ENCODE measurements at places on chromosomes 2 and 18.

GRCh38 chr2:221153226-221153625 lies 418.9 kb downstream of the EPHA4 start:
- no peak for DNase-seq

DNA sequence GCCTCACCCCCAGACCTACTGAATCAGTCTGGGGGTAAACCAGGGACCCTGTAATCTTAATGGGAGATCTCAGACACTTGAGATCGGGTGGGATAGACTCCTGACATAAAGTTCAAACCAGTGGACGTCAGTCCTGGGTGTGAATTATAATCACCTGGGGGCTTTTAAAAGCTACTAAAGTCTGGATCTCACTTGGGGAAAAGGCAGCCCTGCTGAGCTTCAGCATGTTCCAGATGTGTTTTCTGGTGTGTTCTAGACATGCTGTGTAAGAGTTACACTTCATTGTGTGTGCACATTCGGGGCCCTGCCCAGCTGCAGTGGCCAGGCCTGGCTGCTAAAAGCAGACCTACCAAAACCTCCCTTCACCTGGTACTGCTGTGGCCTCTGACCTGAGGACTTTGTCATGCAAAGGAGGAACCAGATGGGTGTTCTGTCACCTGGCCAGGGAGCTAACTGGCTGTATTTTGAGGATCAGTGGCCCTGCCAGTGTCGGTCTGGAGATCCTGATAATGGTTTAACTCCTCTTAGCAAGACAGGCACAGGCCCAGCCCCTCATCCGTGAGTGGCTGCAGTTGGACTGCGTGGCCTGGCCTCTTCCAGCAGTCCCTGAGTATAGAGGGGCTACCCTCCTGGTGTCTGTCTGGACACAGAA lies 10.6 kb downstream of the RRM2 start:
- DNase-seq = no peak

DNA sequence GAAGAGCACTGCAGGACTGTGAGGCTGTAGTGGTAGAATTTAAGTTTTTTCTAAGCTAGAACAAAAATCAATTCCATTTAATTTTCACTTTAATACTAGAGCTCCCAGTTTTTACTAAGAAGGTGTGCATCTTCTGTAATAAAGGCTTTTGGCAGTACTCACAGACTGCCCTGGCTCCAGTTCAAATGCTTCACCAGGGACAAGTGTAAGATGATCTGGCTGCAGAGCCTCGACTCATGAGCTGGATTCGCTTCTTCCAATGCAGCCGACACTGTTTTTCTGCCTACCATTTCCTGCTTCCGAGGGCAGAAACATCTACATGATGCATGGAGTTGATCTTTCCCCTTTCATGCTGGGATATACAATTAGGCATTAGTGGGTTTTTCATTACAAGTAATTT lies 87.0 kb downstream of the FARSB start:
- DNase-seq = peak; percentile 87

GRCh38 chr2:30736461-30737325 lies 70.6 kb downstream of the CAPN13 start:
- DNase-seq = no peak

DNA sequence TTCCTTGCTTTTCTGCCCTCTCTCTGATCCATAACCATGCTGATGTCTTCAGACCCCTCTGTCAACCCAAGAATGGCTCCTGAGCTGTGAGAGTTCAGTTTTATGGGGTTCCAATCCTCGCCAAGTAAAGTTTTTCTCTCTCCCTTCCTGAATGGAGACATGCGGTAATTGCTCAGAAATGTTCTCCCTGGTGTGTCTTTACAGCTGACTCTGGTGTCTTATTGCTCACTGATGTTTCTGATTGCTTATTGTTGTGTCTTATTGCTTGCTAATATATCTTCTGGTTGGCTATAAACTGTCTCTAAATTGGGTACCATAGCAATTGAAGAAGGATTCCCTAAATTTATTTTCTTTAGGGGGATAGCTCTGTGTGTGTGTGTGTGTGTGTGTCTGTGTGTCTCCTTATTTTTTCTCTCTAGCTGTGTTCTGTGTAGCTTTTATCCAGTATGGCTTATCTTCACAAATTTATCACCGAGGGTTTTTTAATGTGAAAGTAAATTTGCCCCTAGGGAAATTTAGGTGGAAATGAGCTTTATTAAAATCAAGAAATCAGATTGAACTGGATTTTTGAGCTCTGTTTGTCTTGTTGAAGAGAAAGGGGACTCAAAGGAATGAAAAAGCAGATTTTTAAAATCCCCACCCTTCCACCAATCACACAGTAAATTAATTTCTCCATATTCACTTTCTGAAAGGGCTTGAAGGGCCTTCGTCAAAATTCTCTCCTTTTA lies 19.5 kb downstream of the MGAT5 start:
- DNase-seq = no peak

DNA sequence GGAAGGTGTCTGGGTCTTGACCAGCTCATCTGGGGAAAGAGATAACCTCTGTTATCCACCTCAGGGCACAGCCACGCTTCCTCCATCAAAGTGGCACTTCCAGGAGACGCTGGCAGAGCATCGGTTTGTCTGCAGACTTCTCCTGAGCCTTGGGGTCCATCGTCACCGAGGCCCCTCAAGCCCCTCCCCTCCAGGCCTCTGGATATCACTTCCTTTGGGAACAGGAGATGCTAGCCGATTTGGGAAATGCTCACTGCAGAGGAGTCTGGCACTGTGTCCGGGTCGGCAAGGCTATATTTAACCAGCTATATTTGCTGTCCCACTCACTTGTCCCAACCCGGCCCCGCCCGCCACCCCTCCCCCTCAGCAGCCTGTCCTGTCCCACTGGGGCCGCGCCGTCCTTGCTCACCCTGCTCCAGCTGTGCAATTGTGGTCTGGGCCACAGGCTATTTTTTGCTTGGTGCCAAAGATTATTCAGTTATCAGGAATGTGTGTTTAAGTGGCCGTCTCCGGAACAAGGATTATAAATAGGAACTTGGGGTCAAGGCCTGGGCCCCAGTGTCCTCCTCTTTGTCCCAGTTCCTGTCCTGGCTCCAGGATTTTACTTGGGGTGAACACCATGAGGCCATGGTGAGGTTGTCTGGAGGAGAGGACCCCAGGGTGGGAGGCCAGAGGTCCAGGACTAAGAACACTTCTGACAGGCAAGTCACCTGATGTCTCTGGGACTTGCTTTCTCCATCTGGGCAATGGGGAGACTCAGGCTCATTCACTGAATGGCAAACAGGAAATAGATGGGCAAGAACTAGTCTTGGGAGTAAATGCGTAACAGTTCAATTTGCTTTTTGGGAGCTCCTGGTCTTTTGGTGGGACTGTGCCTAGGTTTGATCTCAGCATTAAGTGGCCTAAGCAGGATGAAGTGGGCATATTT lies 263.6 kb downstream of the DYSF start:
- peak; percentile 88 for DNase-seq

- no peak for DNase-seq
Measured at GRCh38 chr2:226873051-226873620, 37.3 kb downstream of the RHBDD1 start.

DNA sequence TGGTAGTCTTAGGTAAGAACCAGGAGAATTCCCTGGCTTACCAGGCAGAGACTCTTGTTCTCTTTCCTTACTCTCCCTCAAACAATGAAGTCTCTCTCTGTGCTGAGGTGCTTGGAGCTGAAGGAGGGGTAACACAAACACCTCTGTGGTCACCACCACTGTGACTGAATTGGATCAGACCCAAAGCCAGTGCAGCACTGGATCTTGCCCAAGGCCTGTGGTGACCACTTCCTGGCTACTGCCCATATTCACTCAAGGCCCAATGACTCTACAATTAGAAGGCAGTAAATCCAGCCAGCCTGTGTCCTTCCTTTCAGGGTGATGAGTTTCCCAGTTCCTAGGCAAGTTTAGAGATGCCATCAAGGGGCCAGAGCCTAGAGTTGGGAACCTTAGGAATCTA lies 706.8 kb downstream of the SLC4A3 start:
- no peak for DNase-seq

DNA sequence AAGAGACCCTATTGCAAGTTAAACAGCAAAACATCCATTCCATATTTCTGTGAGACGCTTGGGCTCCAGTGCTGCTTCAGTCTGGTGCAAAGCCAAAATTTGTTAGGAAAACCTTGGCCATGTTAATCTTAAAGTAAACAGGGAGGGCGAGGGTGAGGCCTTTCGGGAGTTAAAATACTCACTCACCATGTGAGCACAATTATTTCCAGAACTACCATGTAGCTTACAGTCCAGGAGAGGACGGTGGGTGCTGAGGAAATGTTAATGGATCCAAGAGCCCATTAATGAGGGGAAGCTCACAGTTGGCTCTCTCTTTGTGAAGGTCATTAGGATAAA lies 286.4 kb downstream of the SLC8A1 start:
- DNase-seq = peak; percentile 42

GRCh38 chr2:223612501-223612900 lies 10.3 kb upstream of the SCG2 start:
- DNase-seq = no peak

- DNase-seq = no peak
Measured at GRCh38 chr2:138752197-138752956, 27.8 kb downstream of the NXPH2 start.

DNA sequence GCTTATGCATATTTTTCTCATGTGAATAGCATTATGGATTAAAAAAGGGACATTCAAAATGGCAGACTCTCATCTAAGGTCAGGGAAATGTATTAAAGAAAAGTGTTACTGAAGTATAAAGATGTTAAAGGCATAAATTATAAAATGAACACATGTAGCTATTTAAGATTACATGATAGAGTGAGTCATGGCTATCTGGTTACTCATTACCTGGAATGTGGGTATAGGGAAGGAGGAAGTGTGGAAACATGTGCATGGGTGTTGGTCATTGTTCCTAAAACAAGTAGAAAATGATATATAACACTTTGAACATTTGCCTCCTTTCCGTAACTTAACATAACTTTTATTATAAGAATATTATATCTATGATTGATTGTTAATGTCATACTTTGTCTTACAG lies 66.4 kb downstream of the MYO1B start:
- peak; percentile 60 for DNase-seq

DNA sequence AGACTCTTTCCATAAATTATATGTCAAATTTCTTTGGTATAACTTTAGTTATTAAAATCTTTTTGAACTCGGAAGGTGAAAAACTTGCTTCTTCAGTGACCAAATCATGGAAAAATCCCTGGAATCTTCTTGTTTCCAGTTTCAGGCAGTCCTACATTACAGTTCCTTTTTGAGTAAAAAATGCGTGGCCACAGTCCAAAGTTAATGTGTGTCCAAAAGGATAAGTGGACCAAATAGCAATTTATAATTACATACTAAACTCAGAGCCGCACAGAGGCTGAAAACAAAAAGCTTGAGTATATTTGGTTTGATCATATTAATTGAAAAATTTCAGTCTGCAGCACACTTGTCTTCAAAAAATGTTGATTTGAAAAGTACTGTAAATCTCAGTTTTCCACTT lies 28.4 kb upstream of the DYNC2LI1 start:
- peak; percentile 67 for DNase-seq

- no peak for DNase-seq
Measured at GRCh38 chr2:164881524-164881923, 39.9 kb upstream of the COBLL1 start.

GRCh38 chr18:63311118-63312018 lies 8.2 kb downstream of the BCL2 start:
- DNase-seq = no peak

DNA sequence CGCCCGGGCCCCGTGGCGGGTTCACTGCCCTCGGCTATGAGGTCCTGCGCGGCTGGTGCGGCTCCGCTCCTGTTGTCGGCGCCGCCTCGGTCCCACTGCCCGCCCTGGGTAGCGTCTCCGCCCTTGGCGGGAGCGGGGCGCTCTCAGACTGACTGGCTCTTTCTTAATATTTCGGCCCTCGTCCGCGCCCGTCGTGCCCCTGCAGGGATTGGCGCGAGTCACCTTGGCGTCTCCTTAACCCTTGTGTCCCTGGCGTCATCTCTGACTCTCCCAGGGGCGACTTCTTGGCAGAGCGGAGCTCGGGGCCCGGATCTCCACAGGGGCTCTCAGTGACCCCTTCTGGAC lies 1.3 kb downstream of the PTMA start:
- peak; percentile 60 for DNase-seq
